Progenitor cell of endocrine pancreas (in vitro differentiated cells): ENCODE measurements at places on chromosomes 2 and 18.

DNA sequence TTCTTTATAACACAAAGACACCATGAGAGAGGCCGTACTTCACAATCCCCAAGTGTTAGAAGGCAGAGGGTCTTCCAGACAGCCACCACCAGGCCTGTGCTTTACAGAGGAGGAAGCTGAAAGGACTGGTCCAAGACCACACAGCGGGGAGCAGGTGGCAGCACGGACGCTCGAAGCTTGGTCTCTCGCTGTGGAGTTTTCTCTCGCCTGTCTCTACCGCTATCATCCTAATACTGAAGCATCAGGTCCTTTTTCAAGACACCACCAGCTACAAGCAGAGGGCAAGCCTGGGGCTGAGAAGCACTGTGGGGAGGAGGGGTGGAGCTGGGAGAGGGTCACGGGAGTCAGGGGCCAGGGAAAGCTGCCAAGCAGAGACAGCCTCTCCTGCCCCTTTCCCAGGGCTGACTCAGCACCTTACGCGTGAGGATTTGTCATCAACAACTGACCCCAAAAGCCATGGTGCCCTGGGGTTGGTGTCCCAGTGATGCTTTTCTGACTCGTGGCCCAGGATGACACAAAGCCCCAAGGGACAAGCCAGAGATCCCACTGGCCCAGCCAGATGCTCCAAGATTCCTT lies 31.9 kb upstream of the FOSL2 start:
- no peak for DNase-seq

DNA sequence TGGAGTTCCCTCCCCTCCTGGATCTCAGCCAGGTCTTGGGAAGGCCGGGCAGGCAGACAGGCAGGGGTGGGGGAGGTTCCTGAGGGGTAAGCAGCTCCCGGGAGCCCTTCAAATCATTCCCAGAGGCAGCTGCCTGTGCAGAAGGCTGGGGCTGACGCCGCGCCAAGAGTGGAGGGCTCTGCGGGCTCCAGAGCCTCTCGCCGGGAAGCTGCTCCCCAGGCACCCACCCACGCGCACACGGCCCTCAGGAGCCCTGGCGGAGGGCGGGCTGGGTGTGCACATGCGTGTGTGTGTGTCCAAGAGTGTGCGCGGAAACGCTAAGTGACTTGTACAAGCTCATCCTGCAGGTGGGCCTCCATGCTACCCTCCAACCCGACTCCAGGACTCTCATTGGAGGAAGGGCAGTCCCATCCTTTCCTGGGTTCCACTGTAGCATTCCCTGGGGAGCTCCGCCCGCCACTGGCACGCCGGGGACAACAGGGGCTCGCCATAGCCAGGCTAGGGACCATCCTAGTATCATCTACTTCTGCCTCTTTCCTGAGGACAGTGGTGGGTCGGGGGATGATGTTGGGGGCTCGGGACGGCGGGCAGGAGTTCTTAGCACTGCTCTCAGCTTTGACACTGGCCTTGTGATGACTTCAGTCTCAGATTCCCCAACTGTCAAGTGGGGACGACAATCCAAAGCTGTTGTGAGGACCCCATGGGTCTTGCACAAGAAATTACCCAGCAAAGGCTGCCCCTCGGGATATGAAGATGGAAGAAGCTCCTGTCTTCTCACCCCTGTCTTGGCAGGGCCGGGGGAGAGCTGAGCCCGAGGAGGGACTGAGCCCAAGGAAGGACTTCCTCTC lies 50.3 kb downstream of the INHBB start:
- no peak for DNase-seq

GRCh38 chr2:221675201-221675908 lies 103.3 kb upstream of the EPHA4 start:
- DNase-seq: no peak

DNA sequence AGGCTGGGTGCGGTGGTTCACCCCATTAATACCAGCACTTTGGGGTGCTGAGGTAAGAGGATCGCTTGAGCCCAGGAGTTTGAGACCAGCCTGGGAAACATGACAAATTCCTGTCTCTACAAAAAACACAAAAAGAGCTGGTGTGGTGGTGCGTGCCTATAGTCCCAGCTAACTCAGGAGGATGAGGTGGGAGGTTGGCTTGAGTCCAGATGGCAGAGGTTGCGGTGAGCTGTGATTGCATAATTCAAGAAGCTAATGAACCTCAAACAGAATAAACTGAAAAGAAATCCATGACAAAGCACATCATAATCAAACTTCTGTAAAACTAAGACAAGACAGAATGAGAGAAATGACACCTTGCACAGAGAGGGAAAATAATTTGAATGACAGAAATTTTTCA lies 54.8 kb downstream of the SEMA4F start:
- no peak for DNase-seq

DNA sequence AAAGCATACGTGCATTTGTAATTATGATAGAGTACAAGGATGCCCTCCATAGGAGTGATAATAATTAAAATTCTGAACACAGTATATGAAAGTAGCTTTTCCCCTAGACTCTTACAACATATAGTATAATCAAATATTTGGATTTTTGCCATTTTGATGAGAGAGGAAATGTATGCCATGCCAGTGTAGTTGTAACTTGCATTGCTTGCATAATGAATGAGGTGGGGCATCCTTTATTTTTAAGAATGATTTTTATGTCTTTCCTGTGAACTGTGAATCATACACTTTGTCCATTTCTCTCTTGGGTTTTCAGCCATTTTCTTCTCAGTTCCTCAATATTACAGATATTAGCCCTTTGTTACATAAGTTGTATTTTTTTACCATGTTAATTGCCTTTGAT lies 197.5 kb downstream of the SCG2 start:
- no peak for DNase-seq

GRCh38 chr2:141380008-141380979 lies 750.5 kb downstream of the LRP1B start:
- no peak for DNase-seq

GRCh38 chr18:79479116-79479760 lies 83.5 kb downstream of the NFATC1 start:
- DNase-seq: no peak

GRCh38 chr2:72999729-73000725 lies 71.5 kb downstream of the SFXN5 start:
- DNase-seq: no peak

- no peak for DNase-seq
Observed at GRCh38 chr2:182650704-182651103, 65.4 kb upstream of the DNAJC10 start.

GRCh38 chr18:58727776-58728500 lies 56.7 kb downstream of the MALT1 start:
- DNase-seq: no peak

DNA sequence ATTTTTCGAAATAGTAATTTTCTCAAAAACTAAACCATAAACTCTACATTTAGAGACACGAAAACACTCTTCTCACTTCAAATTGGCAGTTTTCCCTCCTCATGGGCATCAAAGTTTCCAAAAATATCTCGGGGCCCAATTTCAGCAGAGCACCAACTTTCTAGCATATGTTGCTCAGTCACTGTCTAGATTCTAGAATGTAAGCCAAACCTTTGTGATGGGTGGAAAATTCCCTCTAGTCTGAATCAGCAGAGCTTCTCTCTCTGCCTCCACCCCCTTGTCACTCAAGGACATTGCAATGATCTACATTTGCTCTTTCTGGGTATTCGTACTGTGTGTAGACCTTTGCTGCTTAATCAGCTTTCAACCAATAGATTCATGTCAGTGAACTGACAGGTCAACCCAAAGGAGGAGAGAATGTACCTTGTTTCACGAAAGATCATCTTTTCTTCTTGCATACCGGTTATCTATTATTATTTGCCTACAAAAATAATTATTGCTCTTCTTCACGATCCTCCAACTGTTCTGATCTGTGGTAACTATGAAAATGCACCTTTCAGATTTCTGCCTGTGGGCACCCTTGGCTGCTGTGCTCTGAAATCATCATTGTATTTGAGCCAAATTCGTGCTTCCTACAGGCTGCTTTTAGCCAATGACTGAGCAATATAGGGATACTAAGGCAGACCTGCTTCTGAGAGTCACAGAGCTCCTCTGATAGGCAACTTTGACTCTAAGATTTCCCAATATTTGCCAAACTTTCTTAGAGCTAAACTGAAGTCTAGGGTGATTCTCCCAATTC lies 38.7 kb upstream of the GLS start:
- no peak for DNase-seq

DNA sequence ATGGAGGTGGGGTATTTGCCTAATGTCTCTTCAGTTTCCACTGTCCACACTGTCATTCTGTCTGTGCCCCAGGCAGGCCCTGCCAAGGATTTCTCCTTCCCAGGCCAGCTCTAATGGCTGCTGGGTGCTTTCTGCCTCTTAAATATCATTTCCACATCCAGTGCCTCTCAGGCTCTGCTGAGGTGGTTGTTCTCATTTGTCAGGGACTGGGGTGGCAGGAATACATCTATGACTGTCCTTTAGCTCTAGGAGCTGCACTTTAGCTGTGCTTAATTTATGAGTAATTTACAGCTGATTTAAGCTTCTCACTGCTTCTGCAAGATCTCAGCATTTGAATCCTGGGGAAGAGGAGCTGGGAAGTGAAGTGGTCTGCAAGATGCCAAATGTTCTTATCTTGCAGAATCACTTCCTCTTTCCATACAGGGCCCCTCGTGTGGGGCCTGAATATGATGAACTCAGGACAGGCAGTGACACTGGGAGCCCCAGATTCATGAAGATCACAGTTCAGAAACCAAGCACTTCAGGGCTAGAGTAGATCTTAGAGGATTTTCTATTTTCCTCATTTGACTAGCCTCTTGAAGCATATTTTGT lies 150.2 kb downstream of the FSHR start:
- no peak for DNase-seq

DNA sequence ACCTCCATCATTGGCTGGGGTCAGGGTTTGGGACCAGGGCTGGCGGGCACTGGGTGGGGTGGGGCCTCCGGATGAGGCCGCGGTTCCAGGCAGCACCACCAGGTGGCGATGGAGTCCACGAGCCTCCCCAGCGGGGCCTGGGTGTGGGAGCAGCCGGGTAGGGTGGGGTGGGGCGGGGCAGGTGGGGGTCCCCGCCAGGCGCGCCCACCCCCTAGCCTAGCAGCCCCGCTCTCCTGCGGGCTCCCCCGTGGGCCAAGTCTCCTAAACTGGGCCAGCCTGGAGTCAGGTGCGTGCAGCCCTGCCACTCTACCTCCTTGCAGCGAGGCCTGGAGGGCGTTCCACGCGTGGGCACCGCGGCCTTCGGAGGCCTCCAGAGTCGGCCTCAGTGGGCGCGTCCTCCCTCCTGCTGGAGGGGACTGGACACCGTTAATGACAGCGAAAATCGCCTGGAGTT lies 187.5 kb downstream of the TWIST2 start:
- peak; percentile 42 for DNase-seq

- DNase-seq: no peak
Observed at GRCh38 chr2:156445296-156446220, 9.4 kb downstream of the GPD2 start.
